ENCODE measurements at places on chromosomes 4 and X.
A peak's percentile ranks its signal among the peaks of the same experiment; 100 is the strongest.

GRCh38 chr4:85376285-85376684 lies 98.7 kb upstream of the ARHGAP24 start:
- no peak for DNase-seq

DNA sequence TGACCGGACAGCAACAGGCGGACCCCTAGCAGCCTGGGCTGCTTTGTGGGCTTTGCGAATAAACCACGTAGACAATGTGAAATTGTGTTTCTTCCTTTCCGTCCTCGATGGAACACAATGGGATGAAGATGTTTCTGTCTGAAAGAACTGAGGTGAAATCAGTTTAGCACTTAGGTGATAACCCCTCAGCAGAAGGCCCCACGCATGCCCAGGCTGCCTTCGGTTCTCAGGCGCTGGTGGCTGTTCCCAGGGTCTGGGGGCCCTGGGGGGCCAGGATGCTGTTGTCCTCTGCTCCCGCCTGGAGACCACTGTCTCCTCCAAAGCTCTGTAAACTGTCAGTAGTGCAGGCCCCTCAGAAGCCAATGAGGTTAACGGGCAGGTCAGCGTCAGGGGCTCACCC lies 73.9 kb upstream of the HGFAC start:
- no peak for DNase-seq

- DNase-seq = no peak
Measured at GRCh38 chr4:81421346-81422218, 50.1 kb downstream of the RASGEF1B start.

DNA sequence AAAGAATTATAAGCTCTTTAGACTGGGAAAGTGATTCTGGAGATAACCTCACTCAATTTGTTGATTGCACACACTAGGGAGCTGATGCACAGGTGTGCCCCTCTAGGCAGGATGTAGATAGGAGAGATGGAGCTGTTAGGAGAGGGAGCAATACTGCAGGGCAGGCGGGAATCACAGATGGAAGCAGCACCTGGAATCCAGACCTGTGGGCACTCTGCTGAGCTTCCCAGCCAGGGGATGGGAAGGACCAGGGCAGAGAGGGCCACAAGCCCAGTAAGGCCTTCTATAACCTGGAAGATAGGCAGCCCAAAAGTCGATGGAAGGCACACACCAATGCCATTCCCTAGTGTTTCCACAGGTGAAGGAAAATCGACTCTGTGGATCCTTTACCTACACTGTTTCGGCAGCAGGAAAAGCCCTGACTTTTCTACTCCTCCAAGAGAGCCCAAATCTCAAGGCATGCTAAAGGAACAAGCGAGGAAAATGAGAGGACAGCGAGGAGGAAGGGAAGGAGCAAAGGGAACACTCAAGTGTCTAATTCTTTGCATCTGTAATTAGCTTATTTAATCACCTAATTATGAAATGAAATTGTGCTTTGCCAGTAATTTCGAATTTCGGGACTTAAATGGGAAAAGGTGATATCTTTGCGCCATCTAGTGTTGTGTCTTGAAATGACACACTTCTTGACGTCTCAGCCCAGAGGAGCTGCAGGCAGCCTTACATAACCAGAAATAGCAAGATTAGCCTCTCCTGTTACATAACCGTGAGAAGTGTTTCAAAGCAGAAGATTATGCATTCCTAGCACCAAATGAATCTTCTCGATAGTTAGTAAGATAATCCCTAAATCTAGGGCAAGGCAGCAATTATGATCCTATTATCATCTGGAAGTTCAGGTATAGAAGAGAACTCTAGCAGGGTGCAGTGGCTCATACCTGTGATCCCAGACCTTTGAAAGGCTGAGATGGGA lies 31.0 kb upstream of the TLR3 start:
- peak; percentile 79 for DNase-seq

DNA sequence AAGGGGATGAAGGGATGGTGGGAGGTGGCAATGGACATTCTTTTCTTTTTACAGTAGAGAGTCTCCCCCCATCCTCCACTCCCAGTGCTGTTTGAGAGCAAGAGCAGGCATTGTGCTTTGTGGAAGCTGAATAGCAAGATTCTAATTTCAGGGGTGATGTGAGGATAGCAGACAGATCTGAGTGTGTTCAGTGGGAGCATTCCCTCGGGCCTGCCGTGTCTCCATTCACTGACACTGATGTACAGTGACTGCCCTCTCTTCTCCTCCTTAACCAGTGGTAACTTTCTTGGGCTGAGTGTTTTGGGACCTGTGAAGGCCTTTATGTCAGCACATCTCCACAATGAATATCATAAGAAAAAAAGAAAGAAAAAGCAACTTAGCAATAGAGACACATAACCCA lies 396.6 kb upstream of the RPS6KA3 start:
- no peak for DNase-seq

DNA sequence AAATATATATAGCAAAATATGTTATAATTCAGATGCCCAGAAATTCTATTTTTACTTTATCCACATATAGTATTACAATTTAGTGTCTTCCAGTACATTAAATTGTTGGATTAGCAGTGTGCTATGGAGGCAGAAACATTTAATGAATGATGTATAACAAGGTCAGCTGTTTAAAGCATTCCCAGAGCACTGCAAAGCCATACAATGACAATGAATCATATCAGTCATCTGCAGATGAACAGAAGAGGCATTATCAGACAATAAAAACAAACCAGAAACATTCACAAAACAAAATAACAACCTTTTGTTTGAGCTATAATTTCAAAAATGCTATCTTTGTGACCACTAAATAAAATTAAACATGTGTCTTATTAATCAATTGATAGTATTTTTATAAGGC lies 524.2 kb downstream of the FAT4 start:
- DNase-seq = peak; percentile 5

DNA sequence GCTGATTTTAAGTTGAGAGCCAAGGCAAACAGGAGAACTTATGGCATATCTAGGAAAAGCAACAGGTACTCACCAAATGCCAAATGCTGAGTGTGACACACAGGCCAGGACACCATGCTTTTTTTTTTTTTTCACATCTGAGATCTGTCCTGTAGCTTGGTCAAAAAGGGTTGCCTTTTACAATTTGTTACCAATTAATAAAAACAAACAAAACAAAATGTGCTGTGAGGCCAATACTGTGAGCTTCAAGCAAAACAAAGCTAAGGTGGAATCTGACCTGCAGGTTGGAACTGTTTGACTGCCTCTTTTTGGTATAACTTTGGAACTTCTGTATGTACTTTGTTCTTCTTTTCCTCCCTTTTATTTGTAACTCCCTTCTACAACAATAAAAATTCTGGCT lies 548.5 kb upstream of the IGFBP7 start:
- DNase-seq = no peak

DNA sequence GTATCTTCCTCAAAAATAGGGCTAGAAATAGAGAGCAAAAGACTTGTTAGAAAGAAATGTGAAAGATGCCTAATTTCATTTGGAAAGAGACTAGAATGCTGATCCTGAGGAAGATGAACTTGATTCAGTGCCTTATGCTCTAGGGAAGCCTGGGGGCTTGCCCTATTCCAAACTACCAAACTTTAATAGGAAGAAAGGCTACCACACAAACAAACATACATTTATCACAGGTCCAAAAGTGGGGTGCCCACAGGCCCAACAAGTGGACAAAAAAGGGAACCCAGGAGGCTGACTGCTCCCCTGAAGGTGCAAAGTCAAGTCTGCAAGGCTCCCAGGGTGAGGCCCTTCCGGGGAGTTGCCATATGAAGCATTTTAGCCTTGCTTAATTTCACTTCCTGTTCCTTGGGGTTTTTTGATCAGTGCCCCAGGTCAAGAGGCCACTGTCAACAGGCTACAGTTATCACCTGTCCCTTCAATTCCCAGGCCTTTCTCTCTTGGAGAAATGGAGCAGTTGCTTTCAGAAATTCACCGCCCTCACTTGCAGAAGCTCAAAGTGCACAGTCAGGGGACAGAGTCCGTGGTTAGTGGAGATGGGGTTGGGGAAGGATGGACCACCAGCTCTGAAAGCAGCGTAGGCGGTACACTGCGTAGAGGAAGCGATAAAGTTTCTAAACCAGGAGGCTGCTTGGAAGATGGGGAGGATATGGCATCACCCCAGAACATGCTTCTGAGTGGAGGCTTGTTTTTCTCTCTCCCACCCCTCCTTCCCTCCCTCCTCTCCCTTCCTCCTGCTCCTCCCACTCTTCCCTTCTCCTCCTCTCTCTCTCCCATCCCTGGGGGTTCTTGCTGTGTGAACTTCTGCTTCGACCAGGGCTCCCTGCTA lies 36.4 kb downstream of the TMEM154 start:
- no peak for DNase-seq

DNA sequence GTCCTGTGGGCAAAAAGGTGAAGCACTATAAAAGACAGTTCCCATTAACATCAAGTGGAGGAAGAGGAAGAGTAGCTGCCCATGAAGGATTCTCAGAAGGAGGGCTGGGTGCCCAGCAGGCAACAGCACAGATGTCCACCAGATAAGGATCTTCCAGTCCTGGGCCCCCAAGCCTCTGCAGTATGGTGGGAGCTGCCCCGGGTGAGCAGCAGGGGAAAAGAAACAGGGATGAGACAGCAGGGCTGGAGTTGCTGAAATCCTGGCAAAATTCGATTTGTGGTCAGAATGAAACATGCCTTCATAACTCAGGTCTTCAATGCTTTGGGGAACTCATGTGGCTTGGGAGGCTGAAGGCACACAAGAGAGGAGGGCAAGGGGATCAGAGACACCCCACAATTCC lies 94.6 kb downstream of the RASL11B start:
- DNase-seq = no peak

GRCh38 chrX:28549838-28550237 lies 37.4 kb upstream of the IL1RAPL1 start:
- no peak for DNase-seq

DNA sequence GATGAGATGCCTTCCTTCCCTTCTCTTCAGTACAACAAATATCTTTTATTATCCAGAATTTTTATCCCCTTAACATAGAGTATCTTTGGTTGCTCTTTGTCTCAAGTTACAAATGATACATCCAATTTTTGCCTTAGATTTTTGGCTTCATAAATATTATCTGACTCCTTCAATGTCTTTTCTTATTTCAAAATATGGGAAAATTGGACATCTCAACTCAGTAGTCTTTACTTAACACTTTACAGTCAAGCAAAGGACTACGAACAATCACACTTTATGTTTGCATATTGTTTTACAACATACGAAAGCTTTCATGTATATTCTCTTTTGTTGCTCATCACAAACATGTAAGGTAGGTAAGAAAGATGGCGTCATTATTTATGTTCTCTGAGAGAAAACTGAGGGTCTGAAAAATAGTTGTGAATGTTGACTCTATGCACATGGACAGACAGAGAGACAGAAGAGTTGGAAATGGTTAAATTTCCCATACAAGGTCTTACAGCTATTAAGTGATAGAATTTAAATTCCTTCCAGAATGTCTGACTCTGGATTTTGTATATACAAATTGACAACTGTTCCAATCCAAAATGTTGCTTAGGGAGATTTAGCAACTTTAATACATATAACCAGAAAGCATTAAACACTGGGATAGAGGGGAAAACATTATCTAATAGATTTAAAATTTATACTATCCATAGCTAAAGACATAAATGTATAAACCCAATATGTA lies 29.4 kb downstream of the DCHS2 start:
- no peak for DNase-seq

- DNase-seq = no peak
Measured at GRCh38 chr4:102447413-102447812, 53.7 kb upstream of the NFKB1 start.

DNA sequence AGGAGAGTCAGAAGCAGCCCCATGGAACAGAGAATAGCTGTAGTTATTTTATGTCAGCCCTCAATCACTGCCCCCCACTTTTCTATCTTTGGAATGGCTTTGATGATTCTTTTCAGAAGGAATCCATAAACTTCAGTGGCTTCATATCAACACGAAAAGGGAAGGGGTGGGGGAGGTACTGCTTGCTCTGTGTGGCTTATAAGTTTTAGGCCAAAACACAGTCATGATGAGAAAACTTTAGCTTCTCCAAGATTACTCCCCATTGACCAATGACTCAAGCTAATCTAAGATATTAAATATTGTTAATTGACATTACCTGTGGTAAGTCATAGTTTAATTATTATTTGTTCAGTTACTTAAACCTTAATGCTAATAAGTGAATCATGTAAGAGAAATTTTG lies 669.6 kb upstream of the FAM241A start:
- DNase-seq = no peak

GRCh38 chr4:168071304-168071703 lies 21.0 kb upstream of the ANXA10 start:
- DNase-seq = no peak

GRCh38 chr4:133694416-133694815 lies 507.2 kb downstream of the PABPC4L start:
- no peak for DNase-seq

- no peak for DNase-seq
Measured at GRCh38 chr4:143359644-143360193, 23.0 kb downstream of the GAB1 start.

- DNase-seq = no peak
Measured at GRCh38 chr4:1863297-1864033, 7.5 kb upstream of the LETM1 start.

DNA sequence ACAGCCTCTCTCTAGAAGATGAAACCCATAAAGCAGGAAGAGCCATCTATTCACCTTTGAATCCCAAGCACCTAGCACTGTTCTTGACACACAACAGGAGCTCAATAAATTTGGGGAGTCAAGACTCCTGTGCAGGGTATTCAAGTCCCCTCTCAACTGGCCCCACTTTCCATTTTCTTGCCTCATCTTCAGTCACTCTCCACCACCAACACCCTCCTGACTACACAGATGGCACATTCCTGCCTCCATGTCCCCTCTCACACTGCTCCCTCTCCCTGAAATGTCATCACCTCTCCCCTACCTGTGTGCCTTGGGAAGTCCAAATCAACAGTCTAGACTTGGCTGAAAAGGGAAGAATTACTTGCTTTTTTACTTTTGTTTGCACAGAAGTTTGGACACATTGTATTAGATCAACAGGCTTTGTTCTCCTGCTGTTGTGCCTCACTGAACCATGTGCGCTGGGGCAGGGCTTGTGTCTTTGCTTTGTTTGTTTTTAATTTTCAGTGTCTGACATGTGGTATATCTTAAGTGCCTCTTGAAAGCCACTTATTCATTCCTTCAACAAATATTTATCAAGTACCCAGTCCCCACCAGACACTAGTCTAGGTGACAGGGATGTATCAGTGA lies 85.1 kb downstream of the APBB2 start:
- no peak for DNase-seq

- DNase-seq = no peak
Measured at GRCh38 chrX:137290011-137290410, 256.2 kb upstream of the GPR101 start.

GRCh38 chr4:11608992-11609391 lies 180.3 kb upstream of the HS3ST1 start:
- DNase-seq = no peak

DNA sequence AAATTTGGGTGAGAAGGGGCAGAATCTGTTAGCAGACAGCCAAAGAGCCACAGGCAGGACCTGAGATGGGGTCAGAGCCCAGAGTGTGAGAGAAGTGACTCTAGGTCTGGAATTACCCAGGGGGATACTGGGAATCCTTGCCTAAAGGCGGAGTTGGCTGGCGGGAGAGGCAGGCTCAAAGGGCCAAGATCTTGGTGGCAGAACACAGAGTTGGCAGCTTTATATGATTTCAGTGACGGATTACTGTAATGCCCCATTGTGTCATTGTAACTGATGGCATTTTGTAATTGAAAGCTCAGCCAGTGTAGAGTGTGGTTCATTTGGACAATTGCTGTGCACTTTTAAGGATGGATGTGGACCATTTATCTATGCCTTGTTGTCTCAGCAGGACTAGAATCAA lies 77.3 kb downstream of the SMIM20 start:
- DNase-seq = no peak
